Stimulated activated CD8-positive, alpha-beta memory T cell treated with anti-CD3 and anti-CD28 coated beads, Interleukin-4, amount 100 ng/mL, for 1 hour (primary cell): ENCODE measurements at places on chromosomes 5 and 9.

DNA sequence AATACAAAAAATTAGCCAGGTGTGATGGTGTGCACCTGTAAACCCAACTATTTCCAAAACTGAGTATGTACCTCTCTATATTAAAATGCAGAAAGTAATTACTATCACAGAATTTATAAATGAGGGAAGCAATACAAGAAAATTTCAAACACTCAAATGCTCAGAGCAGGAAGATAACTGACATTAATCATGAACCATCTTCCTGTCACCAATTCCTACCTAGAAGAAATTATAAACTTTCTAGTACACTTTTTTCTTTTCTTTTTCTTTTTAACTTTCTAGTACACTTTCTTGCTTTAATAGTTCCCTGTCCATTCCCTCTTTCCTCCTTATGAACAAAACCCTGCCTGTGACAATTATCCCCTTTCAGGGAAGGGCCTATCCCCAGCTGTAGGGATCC lies 106.8 kb downstream of the MED27 start:
- no peak for DNase-seq

GRCh38 chr5:154363411-154363810 lies 82.4 kb upstream of the SAP30L start:
- no peak for DNase-seq

GRCh38 chr5:9865574-9865973 lies 235.4 kb upstream of the TAS2R1 start:
- no peak for DNase-seq

DNA sequence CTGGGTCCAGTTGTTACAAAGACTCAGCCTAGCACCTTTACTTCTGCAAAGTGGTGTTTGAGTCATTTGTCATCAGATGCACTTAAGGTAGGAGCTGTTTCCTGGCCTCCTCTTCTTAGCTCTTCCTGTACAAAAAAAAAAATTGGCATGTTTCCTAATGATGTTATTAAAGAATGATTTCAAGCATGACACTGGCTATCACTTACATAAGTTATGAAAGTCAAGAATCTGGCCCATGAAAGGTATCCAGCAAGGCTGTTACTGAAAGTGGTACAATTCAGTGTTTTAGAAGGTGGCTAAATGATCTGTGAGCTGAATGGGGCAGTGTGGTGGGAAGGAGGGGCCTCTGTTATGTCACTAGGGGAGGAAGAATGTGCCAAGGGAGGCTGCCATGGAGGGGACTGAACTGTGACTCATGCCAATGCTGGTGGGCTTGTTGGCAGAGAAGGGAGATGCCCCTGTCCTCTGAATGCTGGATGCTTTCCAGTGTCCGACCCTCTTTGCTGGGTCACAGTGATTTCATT lies 175.1 kb upstream of the MAP1B start:
- no peak for DNase-seq

- no peak for DNase-seq
Measured at GRCh38 chr9:96493757-96494156, 43.8 kb downstream of the HABP4 start.

DNA sequence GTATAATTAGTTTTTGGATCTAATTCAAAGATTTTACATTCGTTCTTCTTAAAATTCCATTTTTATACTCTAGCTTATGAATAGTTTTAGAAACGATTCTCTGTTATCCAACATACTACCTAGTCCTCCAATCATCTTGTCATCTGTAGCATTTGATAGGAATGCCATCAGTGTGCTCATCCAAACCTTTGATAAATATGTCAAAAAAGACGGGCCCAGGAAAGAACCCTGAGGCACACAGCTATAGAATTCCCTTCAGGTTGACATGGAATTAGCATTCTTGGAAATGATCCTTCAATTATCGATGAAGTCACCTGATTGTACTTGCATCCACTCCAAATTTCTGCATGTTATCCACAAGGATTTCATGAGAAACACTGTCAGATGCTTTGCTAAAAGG lies 64.8 kb upstream of the EFNA5 start:
- DNase-seq = no peak

- DNase-seq = no peak
Measured at GRCh38 chr9:24293386-24293785, 252.3 kb downstream of the IZUMO3 start.

DNA sequence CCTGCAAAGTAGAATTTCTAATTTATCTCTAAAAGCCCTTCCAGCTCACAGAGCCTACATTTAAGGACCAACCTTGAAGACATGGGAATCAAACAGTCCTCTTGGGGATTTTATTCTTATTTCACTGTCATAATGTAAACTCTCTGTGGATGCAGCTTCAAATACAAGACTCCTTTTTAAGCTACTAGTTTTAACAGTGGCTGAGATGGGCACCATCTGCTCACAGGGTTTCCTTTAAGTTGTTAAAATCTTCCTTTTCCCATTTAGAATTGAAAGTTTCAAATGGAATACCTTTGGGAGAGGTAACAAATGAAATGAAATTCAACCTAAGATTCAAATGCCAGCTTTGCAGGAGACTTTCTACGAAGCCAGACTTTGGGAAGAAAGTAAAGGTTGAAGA lies 243.7 kb downstream of the GLIS3 start:
- DNase-seq = no peak

DNA sequence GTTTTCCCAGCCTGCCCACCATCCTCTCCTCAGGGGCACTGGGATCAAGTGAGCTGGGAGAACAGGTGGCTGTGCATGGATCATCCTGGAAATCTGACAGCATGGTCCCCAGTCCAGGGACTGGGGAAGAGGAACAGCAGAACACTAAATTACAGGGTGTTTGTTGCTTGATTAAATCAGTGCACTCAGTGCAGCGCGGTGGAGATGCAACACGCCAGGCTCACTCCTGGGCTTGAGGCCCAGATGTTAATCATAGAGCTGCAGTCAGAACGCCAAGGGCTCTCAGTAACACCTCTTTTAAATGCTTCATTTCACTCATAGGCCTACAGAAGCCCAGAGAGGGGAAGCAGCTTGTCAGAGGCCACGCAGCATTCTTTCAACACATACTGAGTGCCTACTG lies 14.2 kb upstream of the LARP1 start:
- DNase-seq = no peak

DNA sequence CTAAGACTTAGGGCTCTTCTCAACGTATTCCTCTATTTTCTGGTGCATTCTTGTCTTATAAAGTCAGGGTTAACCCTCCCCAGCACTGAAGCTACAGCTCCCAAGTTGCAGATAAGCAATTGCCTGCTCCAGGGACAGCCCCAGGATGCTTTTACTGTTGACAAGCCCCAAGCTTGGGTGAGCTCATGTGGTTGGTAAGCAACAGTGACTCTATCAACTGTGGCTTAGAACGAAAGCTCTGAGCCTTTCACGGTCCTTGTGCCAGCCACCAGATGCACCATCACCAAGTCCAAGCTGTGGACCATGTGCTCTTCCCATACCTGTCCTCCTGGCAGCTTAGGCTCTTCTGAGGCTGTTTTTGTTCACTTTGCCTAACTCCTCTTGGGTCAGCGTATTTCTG lies 13.5 kb downstream of the ADRB2 start:
- DNase-seq = no peak

- no peak for DNase-seq
Measured at GRCh38 chr5:67166460-67167285, 29.9 kb downstream of the CD180 start.

DNA sequence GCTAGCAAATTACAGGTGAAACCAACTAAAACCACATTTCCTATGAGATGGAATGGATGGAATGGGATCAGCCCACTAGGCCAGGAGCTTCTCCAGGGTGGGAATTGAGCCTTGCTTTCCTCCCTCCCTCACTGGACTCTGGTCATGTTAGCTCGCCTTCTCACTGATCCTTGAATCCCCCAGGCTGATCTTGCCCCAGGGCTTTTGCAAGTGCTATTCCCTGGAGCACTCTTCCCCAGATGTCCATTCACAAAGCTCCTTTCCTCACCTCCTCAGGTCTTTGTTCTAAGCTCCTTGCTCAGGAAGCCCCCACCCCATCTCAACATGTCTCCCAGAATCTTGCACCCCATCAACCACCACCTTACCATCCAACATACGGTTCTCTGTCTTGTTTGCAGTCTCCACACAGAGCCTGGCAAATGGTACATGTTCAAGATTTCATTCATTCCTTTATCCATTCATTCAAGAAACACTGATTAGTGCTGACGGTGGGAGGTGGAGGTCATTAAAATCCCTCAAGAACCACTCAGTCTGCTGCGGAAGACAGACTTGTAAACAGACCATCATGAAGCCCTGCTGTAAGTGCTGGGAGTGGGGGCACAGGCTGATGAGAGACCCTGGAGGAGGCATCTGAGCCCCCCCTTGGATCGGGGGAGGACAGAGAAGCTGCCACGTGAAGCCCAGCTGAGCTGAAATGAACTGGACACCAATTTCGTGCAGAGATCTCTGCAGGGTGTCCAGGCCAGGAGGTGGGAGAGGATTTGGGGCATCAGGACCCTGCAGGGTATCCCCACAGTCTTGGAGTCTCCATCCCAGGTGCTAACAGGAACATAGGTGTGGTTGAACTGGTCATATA lies 141.7 kb downstream of the BARX1 start:
- DNase-seq = no peak

DNA sequence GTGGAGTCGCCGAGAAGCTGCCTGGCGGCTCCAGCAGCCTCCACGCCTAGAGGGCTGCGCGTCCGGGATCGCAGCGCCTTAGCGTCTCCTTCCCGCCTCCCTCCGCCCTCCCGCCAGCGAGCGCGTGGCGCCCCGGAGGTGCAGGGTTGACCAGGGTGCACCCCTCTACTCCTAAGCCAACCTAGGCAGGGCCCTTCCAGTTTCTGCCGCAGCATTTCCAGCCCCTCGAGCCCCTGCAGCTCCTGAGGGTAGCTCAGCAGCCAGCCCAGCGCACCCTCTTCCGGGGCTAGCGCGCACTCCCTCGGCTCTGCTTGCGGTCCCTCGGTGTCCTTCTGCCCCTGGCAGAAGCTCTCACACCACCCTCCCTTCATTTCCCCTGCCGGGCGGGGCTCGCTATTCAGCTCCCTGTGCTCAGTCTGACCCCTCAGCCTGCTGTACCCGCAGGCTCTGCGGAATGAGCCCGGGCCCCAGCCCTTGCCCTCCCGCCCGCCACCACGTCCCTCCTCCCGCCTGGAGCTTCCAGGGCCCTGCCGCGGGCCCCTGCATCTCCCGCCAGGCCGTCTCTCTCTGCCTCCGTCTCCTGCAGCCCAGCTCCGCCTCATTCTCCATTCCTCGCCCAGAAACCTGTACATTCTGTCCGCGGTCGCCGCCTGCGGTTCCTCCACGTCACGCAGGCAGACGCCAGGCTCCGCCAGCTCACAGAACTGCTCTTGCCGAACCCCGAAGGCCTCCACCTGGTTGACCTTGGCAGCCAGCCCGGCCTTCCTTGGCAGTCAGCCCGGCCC lies 61.8 kb downstream of the SPATA31C2 start:
- DNase-seq = no peak

GRCh38 chr9:124613849-124614248 lies 106.7 kb upstream of the NR5A1 start:
- DNase-seq = no peak

- no peak for DNase-seq
Measured at GRCh38 chr5:54186108-54186507, 124.3 kb downstream of the ARL15 start.

DNA sequence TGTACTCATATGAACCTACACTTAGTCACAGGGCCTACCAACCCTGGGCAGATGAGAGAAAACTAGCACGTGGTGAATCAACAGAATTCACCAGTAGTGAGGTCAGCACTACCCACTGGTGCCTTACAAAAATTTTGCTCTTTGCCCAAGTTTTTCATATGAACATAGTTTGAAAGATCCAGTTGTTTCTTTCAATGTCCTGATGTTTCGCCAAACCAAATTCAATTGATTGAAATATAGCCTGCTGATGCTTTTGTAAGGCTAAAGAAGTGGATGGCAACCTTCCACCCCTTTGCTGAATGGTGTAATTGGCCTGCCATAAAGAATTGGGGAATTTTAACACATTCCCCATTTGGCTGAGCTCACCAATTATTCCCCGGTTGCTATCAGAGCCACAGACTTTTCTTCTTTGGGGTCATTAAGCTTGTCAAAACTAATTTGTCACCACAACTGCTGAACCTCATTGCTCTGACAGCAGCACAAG lies 339.2 kb downstream of the GLIS3 start:
- DNase-seq = no peak

DNA sequence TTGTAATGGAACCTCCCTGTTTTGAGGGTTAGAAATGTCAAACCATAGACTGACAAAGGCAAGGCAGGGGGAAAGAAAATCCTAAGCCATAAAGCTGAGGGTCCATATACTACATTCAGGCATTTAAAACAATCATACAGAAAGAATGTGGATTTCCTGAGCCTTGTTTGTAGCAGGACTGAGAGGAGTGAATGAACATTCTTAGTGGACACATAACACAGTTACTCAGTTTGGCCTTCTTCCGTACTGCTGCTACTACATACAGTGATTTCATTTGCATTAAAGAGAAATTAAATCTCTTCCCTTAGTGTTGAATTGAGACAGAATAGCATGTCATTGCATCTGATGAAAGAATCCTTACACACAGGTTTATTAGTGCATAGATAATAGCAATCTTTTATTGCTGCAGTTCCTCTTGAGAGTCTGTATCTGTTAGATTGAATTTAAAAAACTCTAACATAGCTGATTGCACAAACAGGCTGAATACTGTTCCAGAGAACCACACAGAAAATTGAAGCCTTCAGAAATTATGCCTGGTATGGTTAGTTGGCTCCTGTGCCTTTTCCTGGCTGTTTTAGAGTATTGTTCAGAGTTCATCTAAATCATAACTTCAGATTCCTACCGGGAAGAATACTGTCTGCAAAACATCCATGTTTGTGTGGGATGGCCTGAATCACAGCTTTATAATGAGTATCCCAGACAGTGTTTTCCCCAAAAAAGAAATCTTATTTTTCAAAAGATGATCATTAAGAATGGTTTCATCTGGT lies 2.0 kb upstream of the MTX3 start:
- DNase-seq = no peak

- DNase-seq = no peak
Measured at GRCh38 chr5:75512383-75513074, 838 bp downstream of the POLK start.

DNA sequence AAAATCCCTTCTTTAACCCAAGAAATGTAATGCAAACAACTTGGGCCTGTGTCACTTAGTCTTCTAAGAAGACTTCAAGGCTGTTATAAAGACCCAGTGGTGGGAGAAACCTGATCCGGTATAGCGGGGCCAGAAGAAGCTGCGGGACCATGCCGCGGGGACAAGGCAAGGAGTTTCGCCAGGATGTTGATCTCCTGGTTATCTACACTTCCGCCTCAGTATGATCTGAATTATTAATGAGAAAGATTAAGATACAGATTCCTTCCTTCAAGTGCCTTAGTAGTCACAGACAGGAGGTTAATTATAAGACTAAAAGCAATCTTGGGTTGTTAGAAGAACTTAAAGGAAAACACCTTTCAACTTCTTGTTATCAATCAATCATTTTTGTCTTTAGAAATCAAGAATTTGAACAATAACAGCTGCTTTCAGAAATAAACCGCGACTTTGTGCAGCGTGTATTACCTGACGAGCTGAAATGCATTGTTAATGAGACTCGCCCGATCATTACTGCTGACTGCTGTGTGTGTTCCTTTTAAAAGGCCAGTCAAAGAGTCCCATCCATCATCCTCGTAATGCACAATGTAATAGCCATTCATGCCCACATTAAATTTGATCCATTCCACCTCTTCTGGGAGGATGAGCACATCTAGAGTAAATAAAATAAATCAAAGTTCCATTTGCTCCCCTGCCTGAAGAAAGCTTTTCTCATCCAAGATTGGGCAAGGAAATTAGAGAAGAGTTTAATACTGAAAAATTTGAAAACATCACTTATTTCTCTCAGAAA lies 22.2 kb downstream of the ERAP1 start:
- no peak for DNase-seq
